CD4-positive, alpha-beta T cell treated with Interleukin-17A for 1 hour (primary cell): ENCODE measurements at places on chromosomes 5 and 9.
A peak's percentile ranks its signal among the peaks of the same experiment; 100 is the strongest.

DNA sequence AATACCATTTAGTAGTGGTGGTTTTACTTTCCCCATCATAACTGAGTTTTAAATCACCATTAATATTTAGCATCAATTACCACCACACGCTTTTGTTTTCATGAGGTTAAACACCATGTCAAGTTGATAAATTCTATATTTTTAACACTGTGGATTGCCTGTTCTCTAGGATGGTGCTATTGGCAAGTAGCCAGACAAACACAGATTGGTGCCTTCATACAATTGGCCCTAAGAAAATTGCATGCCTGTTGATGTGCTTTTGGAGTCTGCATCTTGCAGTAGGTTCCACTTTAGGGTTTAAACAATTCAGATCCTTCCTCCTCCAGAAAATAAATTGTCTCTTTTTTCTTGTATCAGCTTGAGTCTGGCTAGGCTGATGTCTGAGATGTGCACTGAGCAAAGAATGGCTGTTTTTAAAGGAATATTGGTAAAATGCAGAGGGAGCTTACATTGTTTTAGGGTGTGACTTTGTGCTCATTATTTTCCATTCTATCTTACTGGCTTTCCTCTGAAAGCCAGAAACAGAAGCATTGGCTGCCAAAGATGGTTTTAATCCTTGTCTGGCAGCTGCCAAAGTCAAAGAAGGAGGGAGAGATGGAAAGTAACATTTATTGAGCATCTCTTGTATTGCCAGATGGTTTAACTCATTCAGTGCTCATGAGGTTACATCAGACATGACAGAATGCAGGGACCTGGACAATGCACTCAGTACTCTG is 19.6 kb upstream of the MAN2A1 start:
- DNase-seq = no peak

- DNase-seq = no peak
Measured at GRCh38 chr5:10936081-10936855, 175.2 kb upstream of the DAP start.

DNA sequence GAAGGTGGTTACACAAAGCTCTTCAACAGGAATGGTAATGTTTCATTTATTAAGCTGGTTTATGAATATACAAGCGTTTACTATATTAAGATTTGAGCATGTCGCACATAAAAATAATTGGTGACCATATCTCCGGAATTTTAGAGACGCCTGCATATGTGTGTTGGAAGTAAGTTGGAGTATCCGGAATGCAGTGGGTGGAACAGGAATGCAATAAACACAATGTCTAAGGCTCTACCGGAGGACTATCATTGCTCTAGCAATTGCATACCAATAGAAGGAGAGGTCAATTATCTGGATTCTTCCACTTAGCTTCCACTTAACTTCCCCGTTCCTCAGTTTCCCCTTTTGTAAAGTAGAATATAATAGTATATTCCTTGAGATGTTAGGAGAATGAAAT is 1.1 kb upstream of the CEP78 start:
- DNase-seq = no peak

DNA sequence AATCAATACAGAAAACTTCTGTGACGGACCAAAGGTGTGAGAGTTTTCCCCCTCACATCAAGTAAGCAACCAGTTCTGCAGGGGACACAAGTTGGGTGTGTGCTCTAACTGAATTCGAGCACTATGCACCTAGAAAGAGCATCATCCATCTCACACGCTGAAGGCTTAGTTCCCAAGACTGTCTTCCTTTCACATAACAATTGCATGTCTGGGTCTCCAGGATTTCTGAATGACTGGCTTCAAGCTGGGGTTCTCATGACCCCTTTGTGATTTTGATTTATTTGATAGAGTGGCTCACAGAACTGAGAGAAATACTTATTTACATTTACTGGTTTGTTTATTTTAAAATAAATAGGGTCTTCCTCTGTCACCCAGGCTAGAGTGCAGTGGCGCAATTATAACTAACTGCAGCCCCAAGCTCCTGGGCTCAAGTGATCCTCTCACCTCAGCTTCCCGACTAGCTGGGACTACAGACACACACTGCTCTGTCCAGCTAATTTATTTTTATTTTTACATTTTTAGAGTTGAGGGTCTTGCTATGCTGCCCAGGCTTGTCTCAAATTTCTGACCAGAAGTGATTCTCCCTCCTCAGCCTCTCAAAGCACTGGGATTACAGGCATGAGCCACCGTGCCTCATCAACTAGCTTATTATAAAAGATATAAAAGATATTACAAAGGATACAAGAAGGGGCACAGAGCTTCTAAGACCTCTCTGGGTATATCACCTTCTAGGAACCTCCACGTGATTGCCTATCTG is 316.7 kb upstream of the CDH12 start:
- DNase-seq = no peak

DNA sequence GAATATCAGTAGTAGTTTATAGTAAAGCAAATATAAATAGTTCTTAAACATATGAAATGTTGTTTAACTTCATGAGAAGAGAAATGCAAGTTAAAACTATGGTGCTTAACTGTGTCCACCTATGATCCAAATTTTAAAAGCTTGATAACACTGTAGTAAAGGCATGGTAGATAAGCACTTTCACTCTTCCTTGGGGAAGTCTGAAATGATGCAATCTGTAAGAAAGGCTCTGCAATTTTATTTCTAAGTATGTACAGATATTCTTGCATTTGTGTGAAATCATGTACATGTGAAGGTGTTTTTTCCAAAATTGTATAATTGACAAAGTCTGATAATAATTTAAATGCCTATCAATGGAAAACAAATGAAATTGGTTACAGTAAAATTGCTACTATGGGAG is 66.9 kb downstream of the SYK start:
- DNase-seq = no peak

DNA sequence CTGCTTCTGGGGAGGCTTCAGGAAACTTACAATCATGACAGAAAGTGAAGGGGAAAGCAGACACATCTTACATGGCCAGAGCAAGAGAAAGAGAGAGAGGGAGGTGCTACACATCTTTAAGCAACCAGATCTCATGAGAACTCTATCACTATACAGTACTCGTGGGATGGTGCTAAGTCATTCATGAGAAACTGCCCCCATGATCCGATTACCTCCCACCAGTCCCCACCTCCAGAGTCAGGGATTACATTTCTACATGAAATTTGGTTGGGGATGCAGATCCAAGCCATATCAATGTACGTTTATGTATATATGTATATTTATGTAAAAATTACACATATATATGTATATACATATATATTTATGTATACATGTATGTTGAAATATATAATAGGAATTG is 54.4 kb upstream of the CCDC112 start:
- no peak for DNase-seq

- peak; percentile 32 for DNase-seq
Measured at GRCh38 chr5:50702615-50703366, 36.4 kb downstream of the PARP8 start.

- DNase-seq = peak; percentile 84
Measured at GRCh38 chr5:170254056-170254455, 21.3 kb downstream of the C5orf58 start.

- no peak for DNase-seq
Measured at GRCh38 chr9:76637416-76637815, 126.8 kb upstream of the PCA3 start.

- no peak for DNase-seq
Measured at GRCh38 chr5:147483188-147483790, 26.6 kb downstream of the DPYSL3 start.

GRCh38 chr5:38612851-38613250 is 56.4 kb upstream of the LIFR start:
- DNase-seq = no peak

GRCh38 chr9:93916358-93916757 is 38.8 kb downstream of the BARX1 start:
- DNase-seq = no peak

- DNase-seq = peak; percentile 57
Measured at GRCh38 chr5:75051217-75051751, 1.1 kb downstream of the GCNT4 start.

GRCh38 chr5:35303152-35303551 is 72.9 kb upstream of the PRLR start:
- no peak for DNase-seq

DNA sequence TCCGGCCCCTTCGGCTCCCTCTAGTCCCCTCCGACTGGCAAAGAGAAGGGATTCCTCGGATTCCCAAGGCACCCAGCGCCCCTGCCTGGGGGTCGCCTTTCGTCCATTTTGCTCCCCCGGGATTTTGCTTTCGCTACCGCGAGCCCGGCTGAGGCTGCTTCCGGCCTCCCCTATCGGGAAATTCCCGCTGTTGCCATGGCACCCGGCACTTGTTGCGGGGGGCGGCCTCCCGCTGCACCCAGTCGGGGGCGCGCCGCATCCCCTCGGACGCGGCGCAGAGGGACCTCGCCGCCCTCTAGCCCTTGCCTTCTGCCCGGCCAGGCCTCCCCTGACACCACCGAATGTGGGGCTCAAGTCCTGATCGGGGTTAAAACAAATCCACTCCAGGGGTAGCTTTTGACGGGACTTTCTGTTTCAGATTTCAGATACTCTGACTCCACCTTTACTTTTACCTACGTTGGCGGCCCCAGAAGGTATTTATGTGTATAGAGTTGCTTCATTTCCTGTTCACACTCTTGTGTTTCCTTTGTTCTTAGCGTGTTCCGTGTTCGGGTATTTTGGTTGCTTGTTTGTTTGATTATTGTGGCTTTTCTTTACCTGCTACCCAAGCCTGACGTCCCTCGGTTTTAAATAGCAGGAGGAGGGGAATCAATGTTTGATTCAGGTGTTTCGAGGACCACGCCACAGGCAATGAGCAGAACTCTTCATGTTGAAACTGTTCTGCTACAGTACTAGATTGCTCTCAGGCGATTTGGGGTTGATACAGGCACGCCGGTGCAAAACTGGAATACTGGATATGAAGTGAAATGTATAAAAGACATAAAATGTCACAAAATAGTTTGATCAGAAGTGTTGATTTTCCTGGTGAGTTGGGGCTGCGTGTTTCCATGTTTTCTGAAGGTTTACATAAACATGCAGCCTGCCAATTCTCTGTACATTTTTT is 1.5 kb downstream of the PARP8 start:
- DNase-seq = peak; percentile 94

GRCh38 chr5:142862594-142862993 is 92.4 kb downstream of the ARHGAP26 start:
- DNase-seq = no peak

DNA sequence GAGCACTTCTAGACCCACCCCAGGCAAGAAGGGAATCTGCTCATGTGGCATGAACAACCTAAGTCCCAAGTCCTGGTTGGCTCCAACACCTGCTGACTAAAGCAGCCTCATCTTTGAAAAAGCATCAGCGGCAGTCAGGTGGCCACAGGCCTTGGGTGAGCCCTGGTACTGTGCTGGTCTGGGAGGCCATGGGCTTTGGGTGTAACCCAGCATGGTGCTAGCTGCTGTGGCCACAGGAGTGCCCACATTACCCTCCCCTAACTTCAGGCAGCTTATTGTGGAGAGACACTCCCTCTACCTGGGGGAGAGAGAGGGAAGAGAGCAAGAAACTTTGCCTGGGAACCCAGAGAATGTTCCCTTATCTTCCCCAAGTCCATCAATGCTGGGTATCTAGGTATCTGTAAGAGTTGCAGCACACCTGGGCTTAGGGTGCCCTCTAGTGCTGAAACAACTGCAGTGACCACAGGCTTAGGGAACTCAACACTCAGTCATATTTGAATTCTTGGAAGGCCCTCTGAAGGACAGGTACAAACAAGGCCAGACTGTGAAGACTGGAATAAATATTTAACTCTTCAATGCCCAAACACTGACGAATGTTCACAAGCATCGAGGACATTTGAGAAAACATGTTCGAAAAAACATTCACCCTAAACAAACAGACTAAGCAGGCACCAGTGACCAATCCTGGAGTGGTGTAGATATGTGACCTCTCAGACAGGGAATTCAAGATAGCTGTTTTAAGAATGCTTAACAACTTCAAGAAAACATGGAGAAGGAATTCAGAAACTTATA is 69.9 kb upstream of the OR2K2 start:
- peak; percentile 2 for DNase-seq

DNA sequence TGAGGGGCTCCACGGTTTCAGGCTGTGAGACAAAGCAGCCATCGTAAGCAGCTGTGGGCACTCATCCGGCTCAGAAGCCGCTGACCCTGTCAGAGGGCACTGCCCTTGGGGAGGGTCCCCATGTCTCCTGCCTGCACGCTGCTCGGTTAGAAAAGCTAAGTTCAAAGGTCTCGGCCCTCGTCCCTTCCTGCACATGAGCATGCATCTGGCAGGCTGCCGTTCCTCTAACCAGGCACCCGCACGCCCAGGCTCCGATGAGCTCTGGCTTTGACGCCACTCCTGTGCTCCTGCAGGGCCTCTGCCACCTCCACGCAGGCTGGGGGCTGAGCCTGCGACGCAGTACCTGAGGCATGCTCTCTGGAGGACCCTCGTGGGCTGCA is 51.3 kb downstream of the NKD2 start:
- no peak for DNase-seq

DNA sequence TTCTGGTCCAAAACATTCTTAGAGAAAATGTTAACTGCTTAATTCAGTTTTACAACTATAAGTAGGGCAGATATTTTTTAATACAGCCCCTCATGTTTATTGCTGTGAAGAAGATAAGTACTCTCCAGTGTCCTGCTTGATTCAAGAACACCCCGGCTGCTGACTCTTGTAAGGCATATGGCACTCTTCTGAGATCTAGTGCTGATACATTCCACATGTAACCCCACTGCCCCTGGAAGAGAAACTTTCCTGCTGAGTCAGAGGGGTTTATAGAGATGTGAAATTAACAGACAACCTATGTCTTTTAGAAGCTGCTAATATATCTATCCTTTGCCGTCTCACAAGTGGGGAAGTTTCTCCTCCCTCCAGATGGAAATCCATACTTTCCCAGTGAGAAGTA is 1.0 kb upstream of the MINAR2 start:
- DNase-seq = no peak

GRCh38 chr9:135555203-135555602 is 6.4 kb upstream of the PAEP start:
- no peak for DNase-seq

- no peak for DNase-seq
Measured at GRCh38 chr9:120386390-120387131, 193.4 kb downstream of the CDK5RAP2 start.

- peak; percentile 89 for DNase-seq
Measured at GRCh38 chr9:27572918-27573633, at the start of gene C9orf72. TSS of gene C9orf72 (minus strand) at chr9:27573481. CDS start at chr9:27567120, 6,361 bp downstream.

DNA sequence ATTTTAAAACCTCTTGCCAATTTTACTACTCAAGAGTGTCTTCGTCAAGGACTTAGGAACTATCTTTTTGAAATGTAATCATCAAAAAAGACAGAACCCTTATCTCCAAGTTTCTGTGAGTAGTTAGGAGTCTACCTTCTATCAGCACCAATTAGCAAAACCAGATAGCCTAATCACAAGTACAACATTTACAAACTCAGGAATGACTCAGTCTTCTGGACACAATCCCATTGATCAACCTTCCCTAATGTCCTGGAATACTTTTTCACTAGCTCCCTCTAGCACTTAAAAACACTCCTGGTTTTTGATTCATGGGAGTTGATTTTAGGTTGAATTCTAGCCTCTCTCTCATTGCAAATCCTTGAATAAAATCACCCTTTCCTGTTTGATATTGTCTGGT is 680.7 kb downstream of the PRR16 start:
- no peak for DNase-seq
